ENCODE measurements at places on chromosomes 5 and 9.

DNA sequence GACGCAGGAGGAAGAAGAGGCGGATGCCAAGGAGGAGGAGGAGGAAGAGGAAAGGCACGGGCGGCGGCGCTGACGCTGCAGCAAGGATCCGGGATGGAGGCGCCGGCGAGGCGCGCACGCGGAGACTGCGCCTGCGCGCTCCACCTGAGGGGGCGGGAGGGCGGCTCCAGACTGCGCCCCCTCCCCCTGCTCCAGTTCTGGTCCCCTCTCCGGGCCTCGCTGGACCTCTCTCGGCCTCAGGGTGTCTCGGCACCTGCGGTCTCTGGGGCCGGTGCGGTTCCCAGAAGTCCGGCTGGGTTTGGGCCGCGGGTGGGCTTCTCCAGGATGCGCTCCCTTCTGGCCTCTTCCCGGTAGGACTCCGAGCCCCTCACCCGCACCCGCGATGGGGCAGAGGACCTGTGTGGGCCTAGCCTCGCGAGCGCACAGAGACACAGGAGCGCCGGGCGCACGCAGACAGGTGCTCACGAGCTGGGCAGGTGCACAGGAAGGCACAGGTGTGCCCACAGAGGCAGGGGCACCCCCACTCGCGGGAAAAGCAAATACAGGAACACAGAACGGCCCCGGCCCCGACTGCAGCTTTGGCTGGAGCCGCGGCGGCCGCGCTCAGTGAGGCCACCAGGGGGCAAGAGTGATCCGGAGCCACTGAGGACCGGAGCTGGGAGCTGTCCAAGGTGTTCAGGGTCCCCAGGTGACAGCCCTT is at the start of gene NPDC1:
Gene NPDC1, minus strand, starts transcription at position 90 of the 700 bp plus-strand sequence. CDS start 188 bp downstream, outside the sequence.
- DNase-seq, result no peak

DNA sequence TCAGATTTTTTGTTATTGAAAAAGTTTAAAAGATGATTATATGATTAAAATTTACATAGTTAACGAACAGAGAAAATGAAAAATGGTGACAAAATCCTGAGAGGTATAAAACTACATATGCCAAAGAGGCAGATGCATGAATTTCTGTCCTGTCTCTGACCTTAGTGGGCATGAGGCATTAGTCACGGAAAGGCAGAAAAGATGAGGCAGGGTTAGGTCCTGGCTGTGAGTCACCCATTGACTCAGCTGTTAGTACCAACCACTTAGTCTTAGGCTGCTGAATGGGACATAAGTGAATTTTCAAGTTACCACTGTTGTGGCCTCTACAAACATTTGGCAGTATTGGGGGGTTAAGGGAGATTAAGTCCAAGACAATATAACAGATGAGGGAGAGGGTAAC is 33.1 kb downstream of the RASA1 start:
- no peak for DNase-seq

- DNase-seq, result no peak
Observed at GRCh38 chr9:100785946-100786345, 208.1 kb downstream of the CAVIN4 start.

DNA sequence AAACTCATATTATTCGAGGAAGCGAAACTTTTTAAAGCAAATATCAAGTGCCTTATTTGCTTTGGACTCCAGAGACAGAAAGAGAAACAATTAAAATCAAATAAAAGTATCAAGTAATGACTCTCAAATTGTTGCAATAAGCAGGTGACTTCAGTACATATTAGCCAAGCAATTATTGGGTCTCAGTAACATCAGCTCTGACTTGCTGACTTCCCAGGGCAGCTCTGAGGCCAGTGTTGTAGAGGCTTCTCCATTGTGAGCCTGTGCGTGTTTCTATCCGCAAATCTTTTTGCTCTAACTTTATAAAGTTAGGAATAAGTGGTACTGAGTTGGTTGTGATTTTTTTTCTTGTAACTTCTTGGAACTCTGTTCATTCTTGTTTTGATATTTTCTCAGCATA is 186.8 kb upstream of the PRLR start:
- DNase-seq, result no peak

DNA sequence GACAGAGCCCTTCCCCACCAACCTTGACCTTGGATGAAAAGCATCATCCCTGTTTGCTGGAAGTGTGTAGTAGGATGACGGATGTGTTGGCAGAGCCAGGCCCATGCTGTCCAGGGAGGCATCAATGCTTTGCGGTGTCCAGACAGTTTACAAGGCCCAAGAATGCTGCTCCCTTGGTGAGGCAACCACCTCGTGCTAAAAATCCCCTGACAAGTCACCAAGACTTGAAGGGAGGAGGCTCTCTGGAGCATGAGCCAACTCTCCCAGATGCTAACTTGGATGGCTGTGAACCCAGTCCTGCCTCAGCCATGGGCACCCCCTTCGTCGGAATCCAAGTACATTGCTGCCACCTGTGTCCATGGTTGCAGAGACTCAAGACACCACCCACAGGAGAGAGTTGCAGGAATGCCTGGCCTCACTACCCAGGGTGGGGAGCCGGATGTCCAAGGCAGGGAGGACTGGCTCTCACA is 9.5 kb upstream of the NKD2 start:
- no peak for DNase-seq

- no peak for DNase-seq
Observed at GRCh38 chr5:17614872-17615605, 4.8 kb downstream of the TAF11L12 start.

GRCh38 chr5:13359344-13359743 is 585.1 kb downstream of the DNAH5 start:
- DNase-seq, result no peak

DNA sequence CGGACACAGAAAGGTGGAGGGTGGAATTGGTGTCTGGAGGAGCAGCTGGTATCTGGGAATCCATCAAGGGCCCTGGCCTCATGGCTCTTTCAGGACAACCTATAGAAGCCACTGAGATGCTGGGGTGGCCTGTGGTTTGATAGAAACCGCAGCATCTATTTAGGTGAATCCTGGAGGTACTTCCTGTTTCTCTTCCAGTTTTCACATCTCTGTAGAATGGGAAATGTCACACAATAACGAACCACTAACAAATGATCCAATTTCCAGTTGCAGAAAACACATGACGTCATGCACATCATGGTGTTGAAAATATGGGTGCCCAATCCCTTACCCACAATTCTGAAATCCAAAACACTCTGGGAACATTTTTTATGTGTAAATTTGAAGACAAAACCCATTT is 52.2 kb downstream of the ROPN1L start:
- DNase-seq, result no peak

DNA sequence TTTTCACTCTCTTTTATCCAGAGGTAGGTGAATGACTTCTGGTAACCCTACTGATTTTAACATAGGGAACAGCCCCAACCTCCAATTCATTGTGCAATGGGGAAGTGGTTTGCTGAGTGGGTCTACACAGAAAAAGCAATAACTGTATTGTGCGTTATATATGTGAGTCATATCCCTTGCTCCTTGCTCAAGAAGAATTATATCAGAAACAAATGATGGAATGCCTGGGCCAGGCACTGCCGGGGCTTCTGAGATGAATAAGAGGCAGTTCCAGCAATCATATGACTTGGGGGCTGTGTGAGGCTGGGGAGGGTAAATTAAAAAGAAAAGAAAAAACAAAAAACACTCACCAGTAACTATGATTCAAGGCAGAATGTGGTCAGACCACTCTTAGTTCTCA is 79.2 kb upstream of the ABCA1 start:
- DNase-seq, result no peak

- no peak for DNase-seq
Observed at GRCh38 chr9:127121628-127122175, 733 bp downstream of the ANGPTL2 start.

All from amygdala (tissue), 56 donors.